MCF 10A (cell line): ENCODE measurements at places on chromosomes 7 and 10. TPM values are rescaled to one million over a fixed set of nuclear protein-coding genes. Genes with fewer than 3 reads are reported as not detected.

TRPV5 gene
- total RNA-seq = not detected in 2 replicates

KCTD7 gene
- 3.7 and 5.5 TPM in 2 replicates for total RNA-seq

DNA sequence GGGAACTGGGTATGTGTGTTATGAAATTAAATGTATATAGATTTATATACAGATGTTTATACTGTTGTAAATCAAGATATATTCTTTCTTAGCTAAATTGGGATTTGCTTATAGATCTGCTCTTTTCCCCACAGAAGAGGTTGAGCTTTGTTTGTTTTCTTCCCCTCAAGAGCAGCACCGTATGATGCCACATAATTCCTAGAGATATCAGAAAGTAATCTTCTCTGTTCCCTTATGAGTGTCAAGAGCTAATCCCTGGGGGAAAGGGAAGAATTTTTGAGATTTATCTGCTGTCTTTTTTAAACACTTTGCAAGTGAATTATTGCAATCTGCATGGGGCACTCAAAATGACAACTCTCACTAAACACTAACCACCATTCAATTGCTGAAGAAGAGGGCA, 68.7 kb upstream of the SP4 start:
- H3K36me3 ChIP-seq = no peaks in the 10 kb centered on the region
- H3K27ac ChIP-seq = no peak overlapping the region
- no peak for DNase-seq
- H3K4me1 ChIP-seq = peaks cover 6% of the 10 kb centered on the region
- H3K27me3 ChIP-seq = no peaks in the 10 kb centered on the region
- no peak overlapping the region for H3K4me3 ChIP-seq

- H3K27me3 ChIP-seq = no peaks in the 10 kb centered on the region
- no peaks in the 10 kb centered on the region for H3K4me1 ChIP-seq
- DNase-seq = no peak
- H3K4me3 ChIP-seq = no peak overlapping the region
- no peak overlapping the region for H3K27ac ChIP-seq
Observed at GRCh38 chr10:52954407-52954806, 181.8 kb upstream of the MBL2 start.

- no peak overlapping the region for H3K27ac ChIP-seq
- peaks cover 33% of the 10 kb centered on the region for H3K27me3 ChIP-seq
- DNase-seq = peak; percentile 62
- H3K36me3 ChIP-seq = no peaks in the 10 kb centered on the region
- peaks cover 7% of the 10 kb centered on the region for H3K4me1 ChIP-seq
Observed at GRCh38 chr10:2893158-2893845, 174.0 kb upstream of the PFKP start.

DNA sequence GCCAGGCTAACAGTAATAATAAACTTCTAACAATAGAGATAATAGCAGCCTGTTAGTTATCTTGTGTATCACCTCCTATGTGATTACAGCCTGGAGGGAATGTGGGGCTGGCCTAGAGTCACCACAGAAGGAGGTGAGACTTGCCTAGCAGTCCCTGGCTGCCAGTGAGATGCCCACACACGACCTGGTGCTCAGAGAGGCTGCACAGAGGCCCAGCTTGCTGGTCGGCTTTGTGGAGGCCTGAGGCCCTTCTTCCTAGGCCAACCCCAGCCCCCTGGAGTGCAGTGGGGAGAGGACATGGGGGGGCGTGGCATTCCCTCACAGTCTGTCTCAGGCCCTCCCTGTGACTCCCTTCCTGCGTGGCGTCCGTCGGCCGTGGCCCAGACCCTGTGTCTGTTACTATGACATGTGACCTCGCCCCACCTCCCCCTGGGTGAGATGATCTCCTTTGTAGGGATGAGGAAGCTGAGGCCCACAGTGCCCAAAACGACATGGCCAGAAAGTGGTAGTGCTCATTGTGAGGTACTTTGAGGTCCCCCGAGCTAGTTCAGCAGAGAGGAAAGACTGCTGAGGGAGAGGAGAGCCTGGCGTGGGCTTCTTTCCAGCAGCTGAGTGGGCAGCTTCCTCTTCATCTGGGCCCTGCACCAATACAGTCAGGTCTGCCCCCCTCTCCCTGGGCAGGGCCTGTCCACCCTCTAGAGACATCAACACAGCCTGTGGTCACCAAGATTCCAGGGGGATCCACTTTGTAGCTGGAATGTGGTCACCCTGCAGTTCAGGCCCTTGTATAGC, 29.7 kb downstream of the UNC5B start:
- DNase-seq = no peak
- peaks cover 54% of the 10 kb centered on the region for H3K4me1 ChIP-seq
- H3K4me3 ChIP-seq = no peak overlapping the region
- peak overlapping the region; percentile 63 for H3K27ac ChIP-seq
- no peaks in the 10 kb centered on the region for H3K27me3 ChIP-seq
- H3K36me3 ChIP-seq = peaks cover 7% of the 10 kb centered on the region

GRCh38 chr7:64795176-64795575, 948 bp downstream of the ZNF138 start:
- peaks cover 30% of the 10 kb centered on the region for H3K36me3 ChIP-seq
- no peak for DNase-seq
- peaks cover 14% of the 10 kb centered on the region for H3K4me1 ChIP-seq

DNA sequence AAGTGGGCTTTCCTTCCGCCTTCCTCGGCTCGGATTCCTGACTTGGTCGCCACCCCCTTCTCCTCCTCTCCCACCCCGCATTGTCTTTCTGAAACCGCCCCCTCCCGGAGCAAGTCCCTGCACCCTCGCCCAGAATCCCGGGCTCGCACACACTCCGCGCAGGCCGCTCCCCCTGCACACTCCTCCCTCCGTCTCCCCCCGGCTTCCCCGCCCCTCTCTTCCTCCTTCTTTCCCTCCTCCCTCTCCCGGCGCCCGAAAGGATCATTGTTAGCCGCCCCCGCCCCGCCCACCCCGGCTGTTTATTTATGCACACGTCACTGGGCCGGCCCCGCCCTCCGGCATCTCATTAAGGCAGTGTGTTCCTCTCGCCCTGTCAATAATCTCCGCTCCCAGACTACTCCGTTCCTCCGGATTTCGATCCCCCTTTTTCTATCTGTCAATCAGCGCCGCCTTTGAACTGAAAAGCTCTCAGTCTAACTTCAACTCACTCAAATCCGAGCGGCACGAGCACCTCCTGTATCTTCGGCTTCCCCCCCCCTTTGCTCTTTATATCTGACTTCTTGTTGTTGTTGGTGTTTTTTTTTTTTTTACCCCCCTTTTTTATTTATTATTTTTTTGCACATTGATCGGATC, at the start of gene TCF7L2:
Gene TCF7L2, plus strand, starts transcription at position 373 of the 633 bp plus-strand sequence. CDS start 510 bp downstream, outside the sequence.
- H3K27ac ChIP-seq = peak within 1 kb of the TSS; percentile 87
- H3K4me1 ChIP-seq = peaks cover 13% of the 10 kb centered on the region
- peaks cover 21% of the 10 kb centered on the region for H3K36me3 ChIP-seq
- H3K27me3 ChIP-seq = no peaks in the 10 kb centered on the region
- DNase-seq = peak; percentile 99

DNA sequence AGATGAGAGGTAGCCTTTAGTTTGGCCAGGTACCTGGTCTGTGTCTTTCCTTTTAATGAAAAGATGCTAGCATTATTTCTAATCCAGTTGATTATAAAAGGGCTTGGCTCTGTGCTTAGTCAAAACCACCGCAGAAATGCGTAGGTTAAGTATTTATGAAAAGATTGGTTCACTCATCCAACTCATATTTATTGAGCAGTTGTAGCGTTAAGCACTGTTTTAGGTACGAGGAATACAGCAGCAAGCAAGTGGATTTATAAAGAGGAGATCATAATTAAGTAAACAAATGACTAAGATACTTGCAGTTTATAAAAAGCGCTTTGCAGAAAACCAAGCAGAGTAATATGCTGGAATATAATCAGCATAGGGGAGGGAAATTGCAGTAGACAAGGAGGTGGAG, 129.8 kb downstream of the PPP1R17 start:
- H3K27me3 ChIP-seq = no peaks in the 10 kb centered on the region
- DNase-seq = no peak
- no peak overlapping the region for H3K27ac ChIP-seq
- H3K36me3 ChIP-seq = peaks cover 6% of the 10 kb centered on the region
